Brain (organoid and tissue), 16 donors: ENCODE measurements at places on chromosomes 5 and 9.

- DNase-seq: no peak
Observed at GRCh38 chr9:110160123-110160522, 47.8 kb downstream of the C9orf152 start.

DNA sequence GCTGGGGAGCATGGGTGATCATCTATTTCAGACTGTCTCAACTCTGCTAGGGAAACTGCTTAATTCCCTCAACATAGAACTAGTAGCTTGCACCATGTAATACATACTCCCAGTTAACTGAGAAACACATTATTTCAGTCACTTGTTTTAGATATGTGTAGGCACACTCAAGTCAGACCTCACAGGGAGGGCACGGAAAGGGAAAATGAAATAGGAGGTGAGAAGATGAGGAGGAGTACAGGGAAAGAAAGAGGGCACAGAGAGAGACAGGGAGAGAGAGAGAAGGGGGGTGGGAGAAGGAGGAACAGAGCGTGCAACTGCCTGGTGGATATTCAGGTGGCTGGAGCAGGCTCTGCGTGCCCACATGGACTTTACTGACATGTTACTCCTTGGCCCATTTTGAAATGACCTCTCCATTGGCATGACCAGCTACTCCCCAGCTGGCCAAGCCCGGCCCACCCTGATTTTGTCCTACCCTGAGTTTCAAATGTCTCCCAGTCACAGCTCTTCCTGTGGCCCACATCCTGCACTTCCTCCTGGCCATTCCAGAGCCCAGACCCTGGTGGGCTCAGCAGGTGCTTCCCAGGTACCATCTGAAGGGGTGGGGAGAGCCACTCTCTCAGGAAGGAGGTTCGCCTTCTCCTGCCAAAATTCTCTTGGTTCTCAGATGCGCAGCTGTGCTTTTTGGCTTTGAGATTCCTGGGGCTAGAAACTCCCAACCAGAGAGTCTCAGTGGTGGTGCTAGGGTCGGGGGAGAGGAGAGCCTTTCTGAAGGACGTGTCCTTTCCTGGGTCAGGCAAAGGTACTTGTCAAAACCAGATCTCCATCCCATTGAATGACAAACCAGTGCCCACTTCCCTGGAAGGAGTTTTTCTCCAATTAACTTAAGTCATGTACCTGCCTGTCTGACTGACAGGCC lies 229.4 kb downstream of the FSTL4 start:
- DNase-seq: no peak

GRCh38 chr5:116573702-116574366 lies 789 bp downstream of the SEMA6A start:
- peak; percentile 46 for DNase-seq

GRCh38 chr9:137222190-137223077 lies at the start of gene RNF208:
TSS of gene RNF208 (minus strand) at chr9:137222240. CDS start at chr9:137221212, 1,028 bp downstream.
- peak; percentile 56 for DNase-seq

- no peak for DNase-seq
Observed at GRCh38 chr5:157369507-157369906, 90.5 kb upstream of the NIPAL4 start.

DNA sequence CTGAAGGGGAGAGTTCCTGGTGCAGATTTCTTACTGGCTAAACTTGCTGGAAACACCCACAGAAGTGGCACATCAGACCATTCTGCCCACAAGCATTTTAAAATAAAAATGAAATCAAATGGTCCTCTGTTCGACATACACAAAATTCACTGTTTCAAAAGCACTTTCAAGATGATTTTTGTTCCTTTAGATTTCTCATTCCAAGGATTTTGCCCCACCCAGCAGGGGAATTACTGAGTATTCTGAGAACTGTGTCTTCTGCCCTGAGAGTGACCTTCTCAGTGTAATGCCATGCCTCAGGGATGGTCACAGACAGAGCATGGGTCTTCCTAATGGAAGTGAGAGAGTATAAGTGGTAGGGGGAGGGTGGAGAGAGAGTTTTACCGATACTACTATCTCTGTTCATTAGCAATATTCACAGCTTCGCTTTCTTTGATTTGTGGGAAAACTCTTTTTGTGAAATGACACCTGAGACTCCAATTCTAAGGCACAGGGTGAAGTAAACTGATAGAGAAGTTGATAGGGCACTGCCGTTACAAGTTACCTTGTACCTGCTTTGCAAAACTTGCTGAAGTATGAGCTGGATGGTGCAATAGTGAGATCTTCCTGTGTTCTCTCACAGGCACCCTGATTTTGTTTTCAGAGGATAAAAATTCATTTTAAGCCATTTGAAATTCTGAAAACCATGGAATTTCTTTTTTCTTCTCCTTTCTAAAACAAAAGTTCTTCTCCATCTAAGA lies 95.8 kb upstream of the CD180 start:
- DNase-seq: no peak

DNA sequence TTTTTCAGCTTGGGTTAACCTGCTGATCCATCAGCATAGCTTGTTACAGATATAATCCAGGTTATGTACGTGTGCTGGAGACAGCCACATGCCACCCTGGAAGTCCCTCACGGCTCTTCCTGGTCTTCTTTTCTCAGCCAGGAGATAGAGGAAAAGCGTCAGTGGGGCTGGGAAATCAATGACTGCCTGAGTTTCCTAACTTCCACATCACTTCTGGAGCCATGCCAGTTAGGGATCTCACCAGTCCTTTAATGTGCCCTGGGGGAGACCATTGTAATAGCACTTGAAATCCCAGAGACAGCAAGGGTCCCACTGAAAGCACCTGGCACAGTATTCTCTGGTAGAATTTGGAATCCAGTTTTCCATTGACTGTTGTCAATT lies 29.2 kb downstream of the ANXA2R start:
- no peak for DNase-seq

GRCh38 chr5:79484731-79485130 lies 29.2 kb downstream of the HOMER1 start:
- no peak for DNase-seq

GRCh38 chr9:27460226-27461023 lies 63.7 kb upstream of the IFNK start:
- DNase-seq: no peak

DNA sequence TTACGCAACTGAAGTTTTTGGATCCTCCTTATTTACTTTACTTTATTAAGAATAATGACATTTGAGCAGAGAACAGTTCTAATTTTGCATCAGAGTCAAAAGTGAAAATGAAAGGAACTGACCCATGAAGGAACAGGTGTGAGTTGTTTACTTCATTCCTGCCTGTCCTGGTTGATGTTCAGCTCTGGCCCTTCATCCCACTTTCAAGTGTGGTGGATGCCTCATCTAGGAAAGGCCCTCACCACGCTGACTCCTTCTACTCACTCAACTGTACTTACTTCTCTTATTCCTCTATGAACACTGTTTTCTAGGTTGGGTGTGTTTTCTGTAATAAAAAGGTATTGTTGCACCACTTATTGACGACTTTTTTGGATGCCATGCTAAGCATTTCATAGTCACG lies 61.8 kb upstream of the PLEKHG4B start:
- no peak for DNase-seq

DNA sequence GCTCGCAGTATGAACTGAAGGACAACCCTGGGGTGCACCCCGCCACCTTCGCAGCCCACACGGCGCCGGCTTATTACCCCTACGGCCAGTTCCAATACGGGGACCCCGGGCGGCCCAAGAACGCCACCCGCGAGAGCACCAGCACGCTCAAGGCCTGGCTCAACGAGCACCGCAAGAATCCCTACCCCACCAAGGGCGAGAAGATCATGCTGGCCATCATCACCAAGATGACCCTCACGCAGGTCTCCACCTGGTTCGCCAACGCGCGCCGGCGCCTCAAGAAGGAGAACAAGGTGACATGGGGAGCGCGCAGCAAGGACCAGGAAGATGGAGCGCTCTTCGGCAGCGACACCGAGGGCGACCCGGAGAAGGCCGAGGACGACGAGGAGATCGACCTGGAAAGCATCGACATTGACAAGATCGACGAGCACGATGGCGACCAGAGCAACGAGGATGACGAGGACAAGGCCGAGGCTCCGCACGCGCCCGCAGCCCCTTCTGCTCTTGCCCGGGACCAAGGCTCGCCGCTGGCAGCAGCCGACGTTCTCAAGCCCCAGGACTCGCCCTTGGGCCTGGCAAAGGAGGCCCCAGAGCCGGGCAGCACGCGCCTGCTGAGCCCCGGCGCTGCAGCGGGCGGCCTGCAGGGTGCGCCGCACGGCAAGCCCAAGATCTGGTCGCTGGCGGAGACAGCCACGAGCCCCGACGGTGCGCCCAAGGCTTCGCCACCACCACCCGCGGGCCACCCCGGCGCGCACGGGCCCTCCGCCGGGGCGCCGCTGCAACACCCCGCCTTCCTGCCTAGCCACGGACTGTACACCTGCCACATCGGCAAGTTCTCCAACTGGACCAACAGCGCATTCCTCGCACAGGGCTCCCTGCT lies 3.8 kb downstream of the IRX1 start:
- DNase-seq: peak; percentile 50

DNA sequence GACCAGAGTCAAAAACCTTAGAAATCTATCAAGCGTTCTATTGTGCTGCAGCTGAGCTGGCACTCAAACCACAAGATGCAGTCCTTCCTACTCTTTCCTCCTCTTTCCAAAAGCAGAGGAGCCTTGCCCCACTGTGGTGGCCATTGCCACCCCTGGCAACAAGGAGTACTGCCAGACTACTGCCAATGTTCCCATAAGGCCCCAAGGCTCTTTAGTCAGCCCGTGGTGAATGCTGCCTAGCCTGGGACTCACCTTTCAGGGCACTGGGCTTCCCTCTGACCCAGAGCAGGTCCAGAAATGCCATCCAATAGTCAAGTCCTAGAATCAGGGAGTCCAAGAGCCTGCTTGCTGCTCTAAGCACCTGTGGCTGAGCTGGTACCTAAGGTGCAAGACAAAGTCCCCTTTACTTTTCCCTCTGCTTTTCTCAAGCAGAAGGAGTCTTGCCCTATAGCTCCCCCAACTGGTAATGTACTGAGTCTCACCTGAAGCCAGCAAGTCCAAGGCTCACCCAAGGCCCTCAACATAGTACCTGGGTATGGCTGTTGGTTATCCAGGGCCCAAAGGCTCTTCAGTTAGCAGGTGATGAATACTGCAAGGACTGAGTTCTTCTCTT lies 219.4 kb downstream of the ATPSCKMT start:
- DNase-seq: no peak

- DNase-seq: no peak
Observed at GRCh38 chr5:136034492-136034891, 5.7 kb downstream of the TGFBI start.

GRCh38 chr5:155455791-155456514 lies 442.4 kb downstream of the KIF4B start:
- DNase-seq: no peak

DNA sequence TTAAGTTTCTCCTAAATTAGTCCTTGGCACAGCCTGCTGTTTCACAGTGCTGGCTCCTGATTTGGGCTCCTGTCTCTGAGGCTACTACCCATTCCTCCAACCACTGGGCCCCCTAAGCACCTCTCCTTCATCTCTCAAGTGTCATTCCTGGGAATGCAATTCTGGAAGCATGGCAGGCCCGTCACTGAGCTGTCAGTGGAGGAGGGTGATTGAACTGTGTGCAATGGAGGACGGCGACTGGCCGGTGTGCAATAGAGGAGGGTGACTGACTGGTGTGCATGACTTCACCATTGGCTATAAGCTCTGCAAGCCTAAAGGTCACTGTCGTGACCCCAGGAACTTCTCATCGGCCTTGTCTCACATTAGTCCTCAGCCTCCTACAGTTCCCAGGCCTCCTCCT lies 12.4 kb upstream of the IL17B start:
- DNase-seq: no peak

- peak; percentile 71 for DNase-seq
Observed at GRCh38 chr5:16564248-16564867, 52.4 kb downstream of the RETREG1 start.

DNA sequence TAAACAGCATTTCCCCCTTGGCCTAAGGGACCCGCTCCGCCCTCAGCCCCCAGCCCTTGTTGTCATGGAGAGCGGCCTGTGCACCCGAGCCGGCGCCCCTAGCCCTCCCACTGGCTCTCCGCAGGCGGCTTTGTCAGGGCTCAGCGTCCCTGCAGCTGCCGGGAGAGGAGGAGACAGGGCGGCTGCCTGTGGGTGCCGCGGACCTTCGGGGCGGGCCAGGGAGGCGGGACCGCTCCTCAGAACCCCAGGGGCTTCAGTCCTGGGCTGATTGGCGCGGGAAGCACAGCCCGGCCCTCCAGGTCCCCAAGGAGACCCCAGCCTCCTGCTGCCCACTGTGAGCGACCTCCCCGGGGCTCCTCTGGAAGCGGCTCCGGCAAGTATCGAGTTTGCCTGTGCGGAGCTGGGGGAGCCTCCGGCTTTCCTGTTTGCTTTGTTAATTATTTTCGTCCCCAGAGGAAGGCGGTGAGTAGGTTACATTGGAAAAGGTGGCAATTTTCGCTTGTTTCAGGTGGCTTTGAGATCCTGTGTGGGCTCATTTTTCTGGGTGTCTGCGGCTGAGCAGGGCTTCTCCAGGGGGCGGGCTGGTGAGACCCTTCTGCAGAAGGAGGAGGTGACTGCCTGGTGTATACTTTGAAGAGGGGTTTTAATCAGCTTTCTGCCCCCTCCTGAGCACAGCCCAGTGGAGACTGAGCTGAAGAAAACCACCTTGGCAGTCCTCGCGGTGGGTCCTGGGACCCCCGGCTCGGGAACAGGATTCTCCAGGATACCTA lies at the start of gene FGD3:
Gene FGD3, plus strand, starts transcription at position 256 of the 770 bp plus-strand sequence. CDS start 28,734 bp downstream, outside the sequence.
- DNase-seq: peak; percentile 70

GRCh38 chr5:1737790-1738405 lies 61.7 kb downstream of the MRPL36 start:
- DNase-seq: no peak

- DNase-seq: no peak
Observed at GRCh38 chr9:131872006-131872405, 132.1 kb upstream of the RAPGEF1 start.

GRCh38 chr5:179803651-179804554 lies 2.8 kb downstream of the MGAT4B start:
- DNase-seq: no peak

GRCh38 chr5:57884346-57885102 lies 401.9 kb upstream of the ACTBL2 start:
- DNase-seq: no peak

GRCh38 chr9:92781899-92782298 lies 17.3 kb upstream of the BICD2 start:
- DNase-seq: no peak
